ENCODE measurements at places on chromosomes 2 and 18.

DNA sequence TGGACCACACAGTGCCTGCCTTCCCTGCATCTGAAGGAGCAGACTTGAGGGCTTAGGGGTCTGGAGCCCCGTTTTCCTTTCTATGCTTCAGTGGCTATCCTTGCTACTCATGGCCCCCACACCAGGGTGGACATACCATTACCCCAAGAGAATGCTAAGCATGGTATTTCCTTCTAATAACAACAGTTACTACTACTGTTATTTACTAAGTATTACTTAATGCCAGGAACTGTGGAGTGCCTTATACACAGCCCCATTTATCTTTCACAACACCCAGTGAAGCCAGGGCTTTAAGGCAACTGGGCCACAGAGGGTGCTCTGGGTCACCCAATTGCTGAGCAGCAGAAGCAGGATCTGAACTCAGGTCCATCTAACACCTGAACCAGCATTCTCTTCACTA, 5.8 kb upstream of the PAX8 start:
- DNase-seq = no peak

- peak; percentile 92 for DNase-seq
Measured at GRCh38 chr2:222572264-222572721, 83.6 kb downstream of the FARSB start.

DNA sequence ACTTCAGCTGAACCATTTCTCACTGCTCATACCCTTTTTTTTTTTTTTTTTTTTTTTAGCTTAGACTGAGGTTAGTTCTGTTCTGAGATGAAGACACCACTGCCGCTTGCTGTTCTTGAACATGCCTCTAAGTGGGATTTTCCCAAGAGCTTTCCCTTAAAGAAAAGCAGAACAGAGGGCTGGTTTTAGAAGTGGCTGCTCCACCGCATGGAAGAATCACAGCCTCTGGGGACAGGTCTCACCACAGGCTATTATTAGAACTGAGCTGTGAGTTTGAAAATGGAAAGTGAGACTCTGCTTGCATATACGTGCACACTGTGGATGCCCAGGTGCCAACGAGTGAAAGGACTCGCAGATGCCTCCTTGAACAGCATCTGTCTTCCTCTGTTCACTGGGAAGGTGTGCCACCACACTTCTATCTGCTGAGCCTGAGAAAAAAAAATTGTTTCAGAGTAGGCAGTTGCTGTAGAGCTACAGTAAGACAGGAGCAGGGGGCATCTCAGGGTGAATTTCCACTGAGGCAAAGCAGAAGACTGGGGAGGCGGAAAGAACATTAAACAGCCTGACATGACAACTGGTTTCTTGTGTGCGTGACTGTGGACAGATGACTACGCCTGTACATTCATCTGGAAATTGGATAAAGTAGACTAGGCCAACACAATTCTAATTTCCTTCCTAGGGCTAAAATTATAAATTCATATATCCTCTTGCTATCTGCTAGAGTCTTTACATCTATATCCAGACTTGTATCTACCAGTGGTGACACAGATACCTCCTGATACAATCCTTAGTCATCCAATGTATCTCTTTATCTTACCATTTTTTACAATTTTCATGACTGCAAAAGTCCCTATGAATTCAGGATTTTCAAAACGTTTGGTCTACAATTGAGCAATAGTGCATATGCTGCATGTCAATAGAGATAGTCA, 1045.7 kb upstream of the CELF4 start:
- DNase-seq = no peak

GRCh38 chr18:50027996-50028395, 167.0 kb downstream of the MYO5B start:
- no peak for DNase-seq

- DNase-seq = no peak
Measured at GRCh38 chr2:134838143-134838620, at the start of gene ACMSD. TSS of gene ACMSD (plus strand) at chr2:134838616. CDS start at chr2:134838683, 67 bp downstream.

DNA sequence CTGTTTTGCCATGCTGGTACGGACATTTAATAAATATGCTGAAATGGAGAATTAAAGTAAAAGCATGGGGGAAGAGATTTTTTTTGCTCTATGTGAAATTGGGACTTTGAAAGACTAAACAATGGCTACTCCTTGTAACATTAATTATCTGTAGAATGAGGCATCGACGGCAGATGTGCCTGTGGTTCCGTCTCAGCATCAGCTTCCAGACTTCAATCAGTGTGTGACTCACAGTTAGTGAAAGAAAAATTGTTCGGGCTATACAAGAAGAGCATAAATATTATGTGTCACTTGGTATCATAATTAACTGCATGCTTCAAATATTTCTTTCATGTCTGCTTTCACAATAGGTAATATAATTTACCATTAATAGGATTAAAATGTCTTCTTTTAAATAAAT, 117.0 kb upstream of the SMIM21 start:
- no peak for DNase-seq

- DNase-seq = no peak
Measured at GRCh38 chr2:100819370-100820272, at the start of gene NPAS2. TSS of gene NPAS2 (plus strand) at chr2:100820139. CDS start at chr2:100904755, 84,616 bp downstream.

GRCh38 chr2:43041661-43042360, 184.6 kb downstream of the ZFP36L2 start:
- DNase-seq = peak; percentile 93

GRCh38 chr2:30686669-30687068, 120.6 kb downstream of the CAPN13 start:
- DNase-seq = no peak

DNA sequence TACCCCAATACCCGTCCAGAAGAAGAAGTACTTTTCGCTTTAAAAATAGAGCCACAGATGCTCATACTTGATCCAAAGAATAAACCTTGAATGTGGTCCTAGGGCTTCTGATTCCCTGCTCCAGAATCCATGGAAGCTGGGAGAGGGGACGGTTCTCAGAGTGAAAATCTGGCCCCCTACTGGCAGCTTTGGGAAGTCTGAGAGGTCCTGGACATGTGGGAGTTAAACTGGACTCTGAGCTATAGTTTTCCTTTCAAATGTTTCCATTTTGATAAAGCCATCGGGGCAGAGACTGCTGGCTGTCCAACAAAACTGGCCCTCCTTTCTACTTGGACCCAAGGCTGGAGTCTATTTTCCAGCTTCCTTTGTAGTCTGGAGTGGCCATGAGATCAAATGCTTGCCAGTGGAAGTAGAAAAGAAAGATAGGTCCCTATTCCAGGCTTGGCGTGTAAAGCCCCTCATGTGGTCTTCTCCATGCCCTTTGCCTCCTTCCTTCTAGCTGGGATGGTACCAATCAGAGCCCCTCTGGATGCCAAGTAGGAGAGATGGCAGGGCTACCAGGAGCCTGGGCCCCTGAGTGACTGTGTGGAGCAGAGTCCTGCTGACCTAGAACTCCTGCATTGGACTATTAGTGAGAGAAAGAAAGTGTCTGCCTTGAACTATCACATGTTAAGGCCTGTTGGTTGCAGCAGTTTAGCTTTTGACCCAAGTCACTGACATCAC, 37.7 kb upstream of the TBC1D8 start:
- no peak for DNase-seq

GRCh38 chr2:10844097-10844496, 31.5 kb upstream of the PDIA6 start:
- DNase-seq = peak; percentile 61

DNA sequence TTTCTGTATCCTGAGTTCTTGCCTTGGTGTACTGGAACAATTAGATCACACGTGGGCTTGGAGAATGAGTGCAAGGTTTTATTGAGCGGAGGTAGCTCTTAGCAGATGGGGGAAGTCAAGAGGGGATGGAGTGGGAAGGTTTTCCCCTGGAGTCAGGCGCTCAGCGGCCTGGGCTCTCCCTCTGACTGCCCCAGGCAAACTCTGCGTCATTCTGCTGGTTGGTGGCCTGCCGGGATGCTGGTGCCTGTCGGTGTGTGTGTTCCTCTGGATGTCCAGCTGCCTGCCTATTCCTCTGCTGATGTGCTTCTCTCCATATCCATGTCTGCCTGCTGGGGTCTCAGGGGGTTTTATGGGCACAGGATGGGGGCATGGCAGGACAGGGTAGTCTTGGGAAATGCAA, 111.0 kb downstream of the TRIB2 start:
- DNase-seq = no peak

DNA sequence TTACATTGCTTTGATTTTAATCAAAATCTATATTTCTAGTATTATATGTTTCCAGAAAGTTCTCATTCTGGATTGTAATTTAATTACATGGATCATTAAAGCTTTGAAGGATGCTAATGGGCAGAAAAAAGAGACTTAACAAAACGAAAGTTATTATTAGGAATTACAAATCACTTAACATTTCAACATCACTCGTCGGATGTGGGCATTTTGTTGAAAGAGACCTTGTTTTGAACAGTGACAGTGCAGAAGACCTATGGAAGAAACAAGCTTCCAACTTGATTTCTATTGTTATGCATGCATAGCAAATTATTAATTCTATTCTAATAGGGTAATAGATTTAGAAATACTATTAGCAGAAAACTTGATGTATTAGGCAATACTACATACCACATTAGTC, 31.4 kb upstream of the DARS1 start:
- no peak for DNase-seq

DNA sequence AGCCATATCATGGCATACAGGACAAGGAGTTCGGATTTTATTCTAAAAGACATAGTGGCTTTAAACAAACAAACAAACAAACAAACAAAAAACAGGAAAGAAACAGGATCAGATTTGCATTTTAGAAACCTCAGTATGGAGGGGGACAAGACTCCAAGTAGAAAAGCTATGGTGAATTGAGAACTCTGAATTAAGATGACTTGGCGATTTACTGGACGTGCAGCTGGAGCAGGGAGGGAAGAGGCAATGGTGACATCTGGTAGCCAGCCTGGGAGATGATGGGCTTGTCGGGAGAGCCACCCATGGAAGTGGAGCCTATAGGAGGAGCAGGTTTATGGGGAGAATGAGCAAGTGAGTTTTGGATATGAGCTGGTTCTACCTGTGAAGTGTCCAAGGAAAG, 13.2 kb downstream of the CPLX4 start:
- DNase-seq = no peak

GRCh38 chr2:102129082-102129481, 13.5 kb upstream of the IL1R1 start:
- DNase-seq = no peak

Measured in PC-9 (cell line).